ENCODE measurements at places on chromosomes 16 and 17.

DNA sequence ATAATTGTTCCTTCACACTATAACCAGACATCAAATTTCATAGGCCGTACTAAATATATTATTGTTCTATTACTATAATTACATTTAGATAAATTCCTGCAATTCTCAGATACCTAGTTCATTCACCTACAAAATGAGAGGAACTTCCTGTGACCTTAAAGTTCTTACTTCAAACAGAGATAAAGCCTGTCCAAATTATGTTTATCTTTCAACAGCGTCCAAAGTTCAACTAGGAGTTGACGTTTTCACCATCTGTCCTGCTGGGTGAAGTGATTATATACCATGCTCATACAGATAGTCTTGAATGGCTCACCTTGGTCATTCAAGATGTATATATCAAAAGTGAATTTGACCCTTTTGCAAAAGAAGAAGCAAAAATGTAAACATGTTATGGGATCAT is 440.6 kb downstream of the CDH8 start:
- no peak for DNase-seq

- no peak for DNase-seq
Observed at GRCh38 chr17:77327566-77328464, 187.0 kb downstream of the SEC14L1 start.

DNA sequence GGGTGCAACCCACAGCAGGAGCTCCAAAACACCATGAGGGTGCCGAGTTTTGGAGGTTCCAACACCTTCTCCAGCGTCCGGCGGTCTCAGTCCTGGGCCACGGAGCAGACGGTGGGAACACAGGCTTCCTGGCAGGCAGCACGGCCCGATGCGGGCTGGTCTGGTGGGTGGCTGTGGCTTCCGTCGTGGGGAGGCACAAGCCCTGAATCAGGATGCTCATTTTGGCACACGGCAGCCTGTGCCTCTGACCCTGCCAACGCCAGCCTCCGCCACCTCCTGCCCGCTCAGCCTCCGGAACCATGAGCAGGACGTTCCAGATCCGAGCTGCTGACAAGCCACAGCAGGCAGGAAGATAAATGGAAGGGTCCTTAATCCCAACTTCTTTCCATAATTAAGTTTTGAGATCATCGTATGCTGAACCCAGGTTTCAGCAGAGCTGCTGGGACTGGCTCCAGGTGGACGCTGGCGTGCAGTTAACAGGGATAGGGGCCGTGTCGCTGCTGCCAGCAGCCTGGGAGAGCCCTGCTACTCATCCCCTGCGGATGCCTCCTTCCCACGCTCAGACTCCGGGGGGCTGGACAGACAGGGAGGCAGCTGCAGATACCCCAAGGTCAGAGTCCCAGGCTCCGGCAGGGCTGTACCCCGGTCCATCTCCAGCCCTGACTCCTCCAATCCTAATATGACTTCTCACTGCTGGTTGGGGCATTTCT is 136.6 kb downstream of the ENGASE start:
- no peak for DNase-seq

- DNase-seq, result no peak
Observed at GRCh38 chr17:43003542-43004172, 2.9 kb upstream of the IFI35 start.

DNA sequence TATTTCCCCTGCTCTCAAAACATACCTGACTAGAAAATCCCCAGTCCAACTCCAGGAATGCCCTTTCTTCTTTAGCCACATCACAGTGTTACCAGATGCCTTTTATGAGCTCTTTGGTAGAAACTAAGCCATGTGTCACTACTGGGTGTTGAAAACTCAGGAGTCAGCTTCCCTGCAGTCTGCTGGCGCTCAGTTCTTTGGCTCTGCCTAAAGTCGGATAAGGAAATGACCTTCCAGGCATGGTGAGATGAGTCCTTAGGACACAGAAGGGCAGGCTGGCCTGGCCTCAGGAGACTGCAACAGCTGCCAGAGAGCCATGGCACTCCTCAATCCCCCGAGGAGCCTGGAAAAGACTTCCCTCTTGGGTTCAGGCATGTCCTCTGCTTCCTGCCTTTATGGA is 89.1 kb downstream of the CDH13 start:
- no peak for DNase-seq

GRCh38 chr17:27579897-27580321 is 51.1 kb upstream of the LGALS9 start:
- no peak for DNase-seq

DNA sequence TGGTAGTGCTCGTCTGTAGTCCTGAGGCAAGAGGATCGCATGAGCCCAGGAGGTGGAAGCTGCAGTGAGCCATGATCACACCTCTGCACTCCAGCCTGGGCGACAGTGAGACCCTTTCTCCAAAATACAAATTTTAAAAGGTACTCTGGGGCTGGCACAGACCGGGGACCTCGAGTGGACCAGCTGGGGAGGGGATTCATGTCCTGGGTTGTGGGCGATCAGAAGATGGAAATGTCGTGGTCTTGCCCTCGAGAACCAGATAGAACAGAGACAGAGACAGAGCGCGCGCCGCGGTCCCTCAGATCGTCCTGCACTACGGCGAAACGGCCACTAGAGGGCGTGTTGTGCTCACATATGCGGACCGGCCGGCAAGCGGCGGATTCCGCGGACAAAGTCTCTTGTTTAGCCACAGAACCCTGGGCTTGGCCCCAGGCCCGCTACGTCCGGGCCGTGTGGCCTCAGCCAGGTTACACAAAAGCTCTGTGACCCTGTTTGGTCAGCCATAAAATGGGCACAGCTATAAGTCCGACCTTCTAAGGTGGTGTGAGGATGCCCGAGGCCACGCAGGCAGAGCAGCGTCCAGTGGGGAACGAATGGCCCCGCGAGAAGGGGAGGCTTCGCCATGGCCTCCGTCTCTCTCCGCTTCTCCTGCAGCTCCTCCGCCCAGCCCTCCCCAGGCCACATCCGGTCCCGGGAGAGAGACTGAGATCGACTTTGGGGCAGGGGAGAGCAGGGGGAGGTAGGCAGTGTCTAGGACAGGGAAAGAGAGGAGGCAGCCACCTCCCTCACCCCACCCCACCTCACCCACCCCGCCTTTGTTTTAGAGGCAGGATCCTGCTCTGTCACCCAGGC is 14.6 kb upstream of the SBK1 start:
- peak; percentile 61 for DNase-seq
